Dermis microvascular lymphatic vessel endothelial cell (primary cell): ENCODE measurements at places on chromosomes 2 and 18.

GRCh38 chr2:103130857-103131256 is 369.0 kb downstream of the TMEM182 start:
- no peak for DNase-seq

- DNase-seq: no peak
Measured at GRCh38 chr2:108288534-108289106, at the start of gene SULT1C2. Gene SULT1C2 (plus strand): TSS chr2:108288895. CDS start chr2:108293668, 4,773 bp downstream.

DNA sequence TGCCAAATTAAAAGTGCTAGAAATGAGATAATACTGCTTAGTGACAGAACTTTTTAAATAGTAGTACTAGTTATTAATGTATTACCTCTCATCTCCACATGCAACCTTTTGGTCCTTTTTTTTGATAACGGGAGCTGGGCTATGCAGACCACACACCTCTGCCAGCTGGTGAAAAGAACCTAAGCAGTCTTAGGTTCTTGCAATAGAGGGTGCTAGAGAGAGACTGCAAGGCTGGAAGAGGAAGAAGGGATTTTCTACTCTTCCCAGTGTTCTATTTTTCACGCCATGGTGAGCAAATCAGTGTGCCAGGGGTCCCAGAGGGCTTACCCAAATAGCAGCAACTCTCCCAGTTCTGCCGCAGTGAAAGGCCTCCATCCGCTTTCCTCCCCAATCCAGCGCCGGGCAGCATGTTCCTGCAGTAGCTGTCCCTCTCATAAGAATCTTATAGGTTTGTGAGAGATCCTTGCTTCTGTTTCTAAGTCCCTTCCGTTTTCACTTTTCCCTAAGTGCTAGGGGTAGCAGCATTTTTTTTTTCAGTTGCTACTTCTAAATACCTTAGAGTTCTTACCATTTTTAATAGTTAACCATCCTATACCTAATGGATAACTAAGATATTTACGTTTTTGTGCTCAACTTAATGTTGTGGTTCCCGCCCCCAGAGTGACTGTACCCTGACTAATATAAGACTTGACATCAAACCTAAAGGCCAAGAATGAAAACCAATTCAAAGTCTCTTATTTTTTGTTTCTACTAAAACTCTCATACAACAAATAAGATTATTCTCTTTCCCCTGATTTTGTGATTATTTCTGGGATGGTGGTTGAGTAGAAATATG is 69.4 kb upstream of the UBE2E3 start:
- no peak for DNase-seq

- DNase-seq: no peak
Measured at GRCh38 chr2:111226876-111227700, 106.4 kb downstream of the BCL2L11 start.

GRCh38 chr2:178238154-178238521 is 43.8 kb downstream of the OSBPL6 start:
- DNase-seq: peak; percentile 15

GRCh38 chr18:55054021-55054990 is 95.0 kb upstream of the CCDC68 start:
- DNase-seq: no peak

GRCh38 chr2:120294008-120294340 is 41.3 kb downstream of the RALB start:
- DNase-seq: no peak

DNA sequence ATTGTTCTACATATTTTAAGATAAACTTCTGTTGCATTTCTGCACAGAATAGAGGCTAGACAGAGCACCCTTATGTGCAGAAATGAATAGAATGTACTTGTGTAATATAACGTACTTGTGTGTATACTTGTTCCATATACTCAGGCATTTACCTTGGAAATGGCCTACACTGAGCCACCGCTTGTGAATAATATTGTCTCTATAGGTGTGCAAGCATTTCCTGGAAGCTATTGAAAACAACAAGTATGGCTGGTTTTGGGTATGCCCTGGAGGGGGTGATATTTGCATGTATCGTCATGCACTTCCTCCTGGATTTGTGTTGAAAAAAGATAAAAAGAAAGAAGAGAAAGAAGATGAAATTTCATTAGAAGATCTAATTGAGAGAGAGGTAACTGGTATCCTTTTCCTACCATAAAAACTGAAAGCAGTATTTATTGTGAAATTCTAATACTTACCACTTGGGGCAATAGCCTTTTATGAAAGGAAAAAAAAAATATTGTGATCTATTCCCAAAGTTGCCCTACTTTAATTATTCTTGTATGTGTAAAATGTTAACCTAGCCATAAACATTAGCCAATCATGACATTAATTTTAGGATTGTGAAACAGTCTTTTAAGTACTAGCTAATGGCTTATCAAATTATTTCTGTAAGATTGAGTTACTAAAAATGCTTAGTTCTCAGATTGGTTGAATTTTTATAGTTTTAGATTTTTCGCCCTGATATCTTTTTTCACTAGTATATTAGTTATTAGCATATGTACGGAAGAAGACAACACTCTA is 18.0 kb downstream of the ZC3H15 start:
- DNase-seq: peak; percentile 51

DNA sequence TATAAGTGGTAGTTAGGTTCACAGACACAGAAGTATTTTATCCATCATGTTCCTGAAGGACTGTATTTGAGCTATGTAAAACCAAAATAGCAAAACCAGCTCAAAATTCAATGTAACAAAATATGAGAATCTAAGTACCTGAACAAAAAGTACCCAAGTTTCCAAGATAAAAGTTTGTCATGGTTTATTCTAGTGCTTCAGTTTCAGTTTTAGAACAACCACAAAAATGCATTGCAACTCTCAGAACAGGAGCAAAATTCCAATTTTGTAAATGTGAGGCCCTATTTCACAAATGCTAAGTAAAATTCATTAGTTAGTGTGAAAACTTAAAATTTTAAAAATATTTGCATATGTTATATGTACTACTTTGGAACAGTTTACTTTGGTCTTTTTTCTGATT is 5.0 kb upstream of the ALPK2 start:
- no peak for DNase-seq

GRCh38 chr18:56323673-56324072 is 314.7 kb downstream of the TXNL1 start:
- no peak for DNase-seq

DNA sequence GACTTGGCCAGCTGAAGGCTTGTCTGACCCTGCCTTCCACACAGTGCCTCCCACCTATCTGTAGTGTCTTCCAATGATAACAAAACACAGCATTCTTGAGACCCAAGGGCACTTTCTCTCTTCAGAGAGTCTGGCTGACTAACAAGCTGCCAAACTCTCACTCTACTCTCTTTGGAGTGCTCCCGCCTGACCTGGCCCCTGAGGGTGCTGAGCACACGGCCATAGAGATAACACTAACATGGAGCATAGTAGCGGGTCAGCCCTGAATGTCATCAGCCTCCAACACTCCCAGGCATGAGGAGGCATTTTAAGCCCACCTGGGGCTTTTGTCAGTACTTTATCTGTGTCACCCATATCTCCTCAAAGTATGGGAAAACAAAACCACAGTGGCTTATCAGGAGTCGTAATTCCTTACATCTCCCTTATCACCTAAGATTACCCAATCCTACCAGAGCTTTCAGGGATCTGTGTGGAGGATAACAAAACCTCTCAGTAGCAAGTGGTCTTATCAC is 160.3 kb upstream of the TCF4 start:
- no peak for DNase-seq

DNA sequence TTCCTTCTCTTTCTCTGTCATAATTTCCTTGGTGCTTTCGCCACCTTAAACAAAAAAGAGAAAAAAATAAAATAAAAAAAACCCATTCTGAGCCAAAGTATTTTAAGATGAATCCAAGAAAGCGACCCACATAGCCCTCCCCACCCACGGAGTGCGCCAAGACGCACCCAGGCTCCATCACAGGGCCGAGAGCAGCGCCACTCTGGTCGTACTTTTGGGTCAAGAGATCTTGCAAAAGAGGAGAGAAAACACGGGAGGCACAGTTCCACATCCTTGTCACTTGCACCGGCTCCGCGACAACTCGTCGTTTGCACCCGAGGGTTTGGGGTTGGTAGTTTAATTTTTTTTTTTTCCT is 1.8 kb upstream of the SP9 start:
- DNase-seq: no peak

DNA sequence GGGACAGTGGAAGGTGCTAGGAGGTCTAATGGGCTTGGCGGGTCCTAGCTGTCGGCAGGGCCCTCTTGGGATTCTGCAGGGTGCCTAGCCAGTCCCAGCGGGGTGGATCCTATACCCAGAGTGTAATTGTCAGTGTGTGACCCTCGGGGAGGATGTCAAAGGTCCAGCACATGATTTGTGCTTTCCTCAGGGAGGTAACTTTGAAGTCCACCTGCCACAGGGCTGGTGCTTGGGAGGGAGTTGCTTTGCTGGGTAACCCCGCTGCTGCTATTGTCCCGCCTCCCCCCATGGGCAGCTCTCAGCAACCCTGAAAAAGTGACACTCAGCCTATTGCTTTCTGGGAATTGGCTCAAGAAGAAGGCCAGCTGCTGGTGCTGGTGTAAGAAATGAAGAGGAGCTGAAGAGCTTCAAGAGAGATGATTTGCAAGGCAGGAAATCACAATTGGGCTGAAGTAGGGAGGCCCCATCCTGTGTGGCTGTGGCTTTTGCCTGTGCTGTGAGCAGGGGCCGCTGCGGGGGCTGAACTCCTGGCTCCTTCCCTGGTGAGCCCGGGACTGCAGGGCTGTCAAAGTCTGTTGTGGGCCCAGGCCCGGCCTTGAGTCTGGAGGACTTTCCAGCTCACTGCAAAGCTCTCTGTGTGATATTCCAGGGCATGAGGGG is 36.4 kb downstream of the EMILIN2 start:
- DNase-seq: no peak

GRCh38 chr2:230866756-230867523 is 2.2 kb downstream of the ITM2C start:
- DNase-seq: no peak

GRCh38 chr2:28406276-28407096 is 13.8 kb downstream of the FOSL2 start:
- no peak for DNase-seq

DNA sequence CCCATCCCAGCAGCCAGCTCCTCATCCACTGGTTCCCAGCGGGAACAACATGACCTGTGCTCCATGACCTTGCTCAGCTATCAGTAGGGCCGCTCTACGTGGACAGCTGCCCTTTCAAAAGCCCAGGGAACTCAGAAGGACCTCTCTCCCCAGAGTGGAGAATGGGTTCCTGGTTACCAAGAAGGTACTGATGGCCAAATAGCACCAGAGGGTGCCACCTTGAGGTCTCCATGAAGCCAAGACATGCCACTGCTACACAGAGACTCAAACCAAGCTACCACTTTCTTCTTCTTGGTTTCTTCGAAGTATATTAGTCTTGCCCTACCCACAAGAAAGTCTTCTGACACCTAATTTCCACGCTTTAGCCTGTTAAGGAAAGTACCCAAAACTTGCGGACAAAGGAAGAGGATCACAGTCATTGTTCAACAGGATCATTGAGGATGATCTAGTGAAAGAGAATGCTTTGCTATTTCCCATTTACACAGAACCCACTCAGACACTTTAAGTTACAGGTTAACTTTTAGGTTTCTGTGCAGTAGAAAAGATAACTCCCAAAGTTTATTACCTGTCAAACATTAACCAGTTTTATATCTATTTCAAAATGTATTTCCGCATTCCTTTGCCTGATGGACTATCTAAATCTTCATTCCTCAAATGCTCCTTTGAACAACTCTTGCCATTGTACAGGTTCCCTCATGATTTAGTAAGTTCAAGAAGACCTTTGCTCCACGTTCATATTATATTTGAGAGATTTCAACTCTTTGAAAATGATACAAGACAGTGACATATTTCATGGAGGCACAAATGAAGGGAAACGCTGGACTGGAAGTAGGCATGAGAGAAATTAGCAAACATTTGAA is 102.2 kb downstream of the ALPK2 start:
- DNase-seq: no peak

DNA sequence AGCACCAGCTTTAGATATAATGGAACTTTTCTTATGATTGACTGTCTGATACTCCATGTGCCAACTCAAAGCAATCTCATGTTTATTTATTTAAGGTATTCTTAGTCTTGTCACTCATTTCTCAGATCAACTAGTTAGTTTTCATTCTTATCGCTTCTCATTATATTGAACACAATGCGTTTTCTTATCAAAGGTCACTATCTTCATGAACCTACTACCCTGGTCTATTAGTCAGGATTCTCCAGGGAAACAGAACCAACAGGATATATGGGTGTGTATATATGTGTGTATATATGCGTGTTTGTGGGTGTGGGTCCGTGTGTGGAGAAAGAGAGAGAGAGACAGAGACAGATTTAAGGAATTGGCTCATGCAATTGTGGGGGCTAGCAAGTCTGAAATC is 619.9 kb downstream of the ZEB2 start:
- no peak for DNase-seq

GRCh38 chr2:25109822-25110221 is 58.6 kb downstream of the POMC start:
- no peak for DNase-seq

DNA sequence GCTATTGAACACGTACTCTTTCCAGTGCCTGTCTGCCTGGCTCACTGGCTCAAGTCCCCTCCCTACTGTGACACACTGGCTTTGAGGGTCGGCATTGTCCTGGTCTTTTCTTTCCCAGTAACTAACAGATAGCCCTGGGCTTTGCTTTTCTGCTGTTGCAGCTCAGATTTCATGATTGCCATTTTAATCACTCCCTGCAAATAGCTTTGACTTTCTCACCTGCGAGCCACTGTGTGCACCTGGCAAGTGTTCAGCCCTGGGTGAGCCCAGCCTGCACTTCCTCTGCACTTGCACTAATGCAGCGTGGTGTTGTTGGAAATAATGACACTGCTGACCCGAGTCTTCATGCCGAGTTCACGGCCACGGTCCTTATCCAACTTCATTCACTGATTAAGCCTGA is 52.9 kb downstream of the DCDC2C start:
- no peak for DNase-seq

- DNase-seq: no peak
Measured at GRCh38 chr2:98819231-98819766, 88.4 kb upstream of the MGAT4A start.

- DNase-seq: no peak
Measured at GRCh38 chr2:84964406-84965191, 6.4 kb upstream of the KCMF1 start.

- peak; percentile 84 for DNase-seq
Measured at GRCh38 chr2:68774569-68775271, 40.1 kb downstream of the ARHGAP25 start.

- no peak for DNase-seq
Measured at GRCh38 chr2:202024871-202025270, 8.8 kb upstream of the FZD7 start.

- no peak for DNase-seq
Measured at GRCh38 chr18:57048351-57048750, 98.5 kb upstream of the BOD1L2 start.

GRCh38 chr2:158756331-158756730 is 38.8 kb upstream of the DAPL1 start:
- DNase-seq: no peak
